Urinary bladder (tissue), 4 donors: ENCODE measurements at places on chromosomes 16 and 17. TPM values are rescaled to one million over a fixed set of nuclear protein-coding genes. Genes with fewer than 3 reads are reported as not detected.
A peak's percentile ranks its signal among the peaks of the same experiment; 100 is the strongest.

The C17orf75 gene
- total RNA-seq, result 26.9 TPM

The KRT24 gene
- 0.26 TPM for total RNA-seq

The OR3A3 gene
- total RNA-seq, result not detected

DNA sequence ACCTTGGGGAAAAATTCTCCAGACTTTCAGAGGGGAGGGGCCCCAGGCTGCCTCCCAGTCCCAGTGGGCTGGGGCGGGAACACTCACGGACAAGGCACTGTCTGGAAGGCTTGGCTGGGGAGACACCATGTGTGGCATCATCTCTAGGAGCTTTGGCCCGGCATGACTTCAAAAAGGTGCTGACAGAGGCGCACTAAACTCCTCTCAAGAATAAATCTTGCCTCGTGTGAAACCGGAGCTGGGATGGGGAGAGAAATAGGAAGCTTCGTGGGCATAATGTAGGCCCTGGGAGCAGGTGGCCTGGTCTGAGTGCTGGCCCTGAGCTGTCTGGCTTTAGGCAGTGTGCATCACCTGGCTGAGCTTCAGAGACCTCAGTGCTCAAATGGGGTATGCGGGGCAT, 5.7 kb downstream of the WSCD1 start:
- DNase-seq, result no peak

GRCh38 chr17:59825533-59826322, 67.0 kb downstream of the TUBD1 start:
- DNase-seq, result no peak

DNA sequence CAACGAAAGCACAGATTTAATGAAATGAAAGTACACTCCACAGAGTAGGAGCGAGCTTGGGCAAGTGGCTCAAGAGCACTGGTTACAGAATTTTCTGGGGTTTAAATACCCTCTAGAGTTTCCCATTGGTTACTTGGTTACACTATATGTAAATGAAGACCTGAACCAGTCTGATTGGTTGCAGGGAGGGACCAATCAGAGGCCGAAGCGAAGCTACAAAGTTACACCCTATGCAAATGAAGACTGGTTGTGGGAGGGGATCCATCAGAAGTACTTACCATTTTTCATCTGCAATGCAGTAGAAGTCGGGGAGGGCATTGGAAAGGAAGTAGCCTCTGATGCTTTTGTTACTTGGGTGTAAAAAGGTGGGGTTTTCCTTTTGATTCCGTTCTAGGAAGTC, 132.0 kb downstream of the PMP22 start:
- no peak for DNase-seq

DNA sequence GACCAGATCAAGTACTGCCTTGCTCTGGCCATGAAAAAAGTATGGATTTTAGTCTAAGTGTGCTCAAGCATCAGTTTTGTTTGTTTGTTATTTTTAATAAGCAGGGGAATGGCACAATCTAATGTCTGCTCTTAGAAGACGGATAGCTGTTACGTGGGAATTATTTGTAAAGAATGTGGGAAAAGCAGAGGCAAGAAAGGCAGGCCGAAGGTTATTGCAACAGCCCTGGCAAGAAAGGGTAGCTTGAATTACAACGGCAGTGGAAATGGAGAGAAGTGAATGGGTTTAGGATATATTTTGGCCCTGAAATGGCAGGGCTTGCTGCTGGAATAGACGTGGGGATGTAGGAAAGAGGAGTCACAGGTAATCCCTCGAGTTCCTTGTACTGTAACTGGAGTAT, 987 bp upstream of the HASPIN start:
- no peak for DNase-seq

DNA sequence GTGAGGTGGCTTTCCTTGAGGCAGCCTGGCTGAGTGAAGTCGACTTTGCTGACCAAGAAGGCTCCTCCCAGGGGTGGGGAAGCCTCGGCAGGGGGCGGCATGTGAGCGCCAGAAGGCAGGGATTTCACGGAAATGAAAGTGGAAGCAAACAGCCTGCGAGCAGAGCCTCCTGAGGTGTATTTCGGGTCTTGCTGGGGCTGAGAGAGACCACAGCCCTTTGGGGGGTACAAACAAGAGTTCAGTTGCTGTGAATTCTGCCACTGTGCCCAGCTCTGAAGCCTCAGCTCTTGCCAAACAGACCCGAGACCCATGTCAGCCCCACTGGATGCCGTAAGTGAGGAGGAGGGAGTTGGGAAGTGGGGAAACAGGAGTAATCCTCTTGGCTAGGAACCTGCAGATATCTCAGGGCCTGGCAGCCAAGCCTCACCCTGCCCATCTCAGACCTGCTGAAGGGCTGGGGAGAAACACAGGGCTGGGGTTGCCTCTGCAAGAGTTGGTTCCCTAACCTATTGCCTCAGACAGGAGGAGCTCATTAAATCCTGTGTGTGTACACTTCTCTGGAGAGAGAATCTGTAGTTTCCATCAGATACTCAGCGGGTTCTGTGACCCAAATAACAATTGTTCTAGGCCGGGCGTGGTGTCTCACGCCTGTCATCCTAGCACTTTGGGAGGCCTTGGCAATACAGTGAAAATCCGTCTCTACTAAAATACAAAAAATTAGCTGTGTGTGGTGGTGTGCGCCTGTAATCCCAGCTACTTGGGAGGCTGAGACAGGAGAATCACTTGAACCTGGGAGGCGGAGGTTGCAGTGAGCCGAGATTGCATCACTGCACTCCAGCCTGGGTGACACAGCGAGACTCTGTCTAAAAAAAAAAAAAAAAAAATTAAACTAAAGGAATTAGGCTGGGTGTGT, at the start of gene IFI35:
TSS of gene IFI35 (plus strand) at position 146 of the 913 bp plus-strand sequence. CDS start at position 310, 164 bp downstream.
- DNase-seq, result peak; percentile 47

- DNase-seq, result no peak
Measured at GRCh38 chr16:56019274-56019673, 144.1 kb upstream of the CES5A start.

- no peak for DNase-seq
Measured at GRCh38 chr17:81404558-81405165, 9.4 kb downstream of the BAHCC1 start.
